ENCODE measurements at places on chromosomes 7 and 10.

- no peak for DNase-seq
Measured at GRCh38 chr10:95451150-95451549, 110.0 kb downstream of the SORBS1 start.

- no peak for DNase-seq
Measured at GRCh38 chr10:114394531-114394930, 9.8 kb downstream of the AFAP1L2 start.

DNA sequence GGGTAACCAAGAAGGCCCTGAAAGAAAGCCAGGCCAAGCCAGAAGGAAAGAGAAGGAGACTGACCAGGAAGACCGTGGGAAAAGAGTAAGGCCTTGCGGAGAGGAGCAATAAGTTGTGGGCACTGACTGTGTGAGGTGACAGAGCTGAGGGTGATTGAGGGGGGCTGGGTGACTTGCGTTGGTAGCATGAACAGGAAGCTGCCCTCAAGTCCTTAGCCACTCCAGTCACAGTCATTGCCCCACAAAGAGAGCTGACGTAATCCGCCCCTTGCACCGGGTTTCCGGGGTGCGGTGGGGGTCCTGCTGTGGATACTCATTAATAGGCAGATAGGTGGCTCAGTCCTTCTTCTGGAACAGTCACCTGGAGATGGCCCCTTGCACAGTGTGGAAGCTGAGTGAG is 16.1 kb upstream of the DMBT1 start:
- DNase-seq, result no peak

GRCh38 chr10:8507156-8507555 is 452.7 kb downstream of the GATA3 start:
- DNase-seq, result no peak

DNA sequence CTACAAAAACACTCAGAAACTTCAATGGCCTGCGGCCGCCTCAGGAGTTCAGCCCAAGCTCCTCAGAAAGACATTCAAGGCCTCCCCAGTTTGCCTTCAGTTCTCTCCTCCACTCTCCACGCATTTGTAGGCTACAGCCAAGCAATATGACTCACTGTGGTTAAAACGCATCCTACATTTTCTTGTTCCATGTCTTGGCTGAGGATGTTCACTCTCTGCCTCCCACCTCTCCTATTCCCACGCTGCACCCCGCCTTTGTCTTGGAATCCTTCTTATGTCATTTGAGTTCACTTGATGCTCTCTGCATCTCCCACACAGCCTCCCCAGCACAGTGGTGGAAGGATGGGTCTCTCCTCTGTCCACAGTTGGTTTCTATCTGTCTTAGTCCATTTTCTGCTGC is 184.8 kb downstream of the NPSR1 start:
- no peak for DNase-seq

DNA sequence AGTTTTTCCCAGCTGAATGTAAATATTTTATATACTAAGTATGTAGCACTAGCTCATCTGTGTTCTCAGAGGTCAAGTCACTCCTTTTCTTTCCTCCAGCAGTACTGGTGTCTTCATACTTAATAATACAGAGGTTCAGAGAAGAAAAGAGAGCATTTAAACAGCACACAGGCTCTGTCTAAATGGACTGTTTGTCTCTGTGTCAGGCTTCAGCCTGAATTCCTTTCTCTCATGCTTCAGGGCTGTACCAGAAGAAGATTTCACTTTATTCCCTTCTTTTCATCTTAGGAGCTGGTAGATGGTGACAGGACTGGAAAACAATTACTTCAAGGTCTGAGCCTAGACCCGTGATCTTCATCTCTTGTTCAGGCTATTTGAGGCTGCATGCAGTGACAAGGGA is 51.4 kb upstream of the LYZL2 start:
- no peak for DNase-seq

GRCh38 chr10:18418541-18419215 is 232.7 kb downstream of the NSUN6 start:
- DNase-seq, result no peak

All from T-helper 2 cell (primary cell).